ENCODE measurements at places on chromosomes 12 and 14.
A peak's percentile ranks its signal among the peaks of the same experiment; 100 is the strongest.

- DNase-seq, result no peak
These were observed 521.5 kb downstream of the FUT8 start for GRCh38 chr14:65934070-65934435.

DNA sequence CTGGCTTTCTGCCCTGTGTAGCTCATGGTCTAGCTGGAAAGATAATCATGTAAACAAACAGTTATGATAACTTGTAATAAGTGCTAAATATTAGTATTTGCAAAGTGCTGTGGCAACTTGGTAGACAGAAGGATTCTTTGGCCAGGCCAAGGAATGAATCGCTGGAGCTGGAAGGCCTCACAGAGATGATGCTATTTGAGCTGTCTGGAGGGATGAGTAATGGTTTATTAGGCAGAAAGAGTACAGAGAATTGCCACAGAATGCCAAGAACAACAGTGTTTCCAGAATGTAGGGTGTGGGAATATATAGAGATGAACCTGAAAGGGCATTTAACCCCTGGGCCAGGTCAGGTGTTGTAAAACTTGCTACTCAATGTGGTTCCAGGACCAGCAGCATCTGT lies 27.6 kb downstream of the OTX2 start:
- no peak for DNase-seq

DNA sequence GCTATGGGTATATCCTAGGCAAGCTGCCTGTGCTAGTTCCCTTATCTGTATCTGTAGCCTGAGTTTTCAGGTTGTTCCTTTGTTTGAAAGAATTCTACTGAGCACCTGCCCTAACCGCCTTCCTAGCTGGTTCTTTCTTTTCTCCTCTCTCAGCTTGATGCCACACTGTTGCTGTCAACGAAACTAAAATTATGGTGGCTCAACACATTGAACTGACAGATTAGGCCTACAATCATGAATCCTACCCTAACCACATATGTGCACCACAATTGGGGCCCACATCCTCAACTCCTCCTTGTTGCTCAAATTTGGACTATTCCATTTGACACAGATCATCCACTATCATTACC lies 36.2 kb upstream of the RESF1 start:
- no peak for DNase-seq

GRCh38 chr14:61444215-61444768 lies 122.9 kb downstream of the PRKCH start:
- DNase-seq, result peak; percentile 45

- DNase-seq, result no peak
These were observed 176.3 kb upstream of the GSC start for GRCh38 chr14:94946244-94946643.

DNA sequence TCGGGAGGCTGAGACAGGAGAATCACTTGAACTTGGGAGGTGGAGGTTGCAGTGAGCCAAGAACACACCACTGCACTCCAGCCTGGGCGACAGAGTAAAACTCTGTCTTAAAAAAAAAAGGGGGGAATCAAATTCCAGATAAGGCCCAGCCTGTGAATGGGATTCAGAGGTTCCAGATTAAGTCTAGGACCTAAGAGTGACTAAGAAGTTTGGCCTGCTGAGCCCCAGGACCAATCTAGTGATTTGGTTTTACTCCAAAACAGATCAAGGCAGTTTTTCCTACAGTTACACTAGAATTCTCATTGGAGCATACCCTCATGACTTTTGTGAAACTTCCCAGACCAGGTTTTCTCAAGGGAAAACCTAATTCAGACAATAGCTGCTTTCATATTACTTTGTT lies 22.8 kb downstream of the EXOC5 start:
- DNase-seq, result no peak

DNA sequence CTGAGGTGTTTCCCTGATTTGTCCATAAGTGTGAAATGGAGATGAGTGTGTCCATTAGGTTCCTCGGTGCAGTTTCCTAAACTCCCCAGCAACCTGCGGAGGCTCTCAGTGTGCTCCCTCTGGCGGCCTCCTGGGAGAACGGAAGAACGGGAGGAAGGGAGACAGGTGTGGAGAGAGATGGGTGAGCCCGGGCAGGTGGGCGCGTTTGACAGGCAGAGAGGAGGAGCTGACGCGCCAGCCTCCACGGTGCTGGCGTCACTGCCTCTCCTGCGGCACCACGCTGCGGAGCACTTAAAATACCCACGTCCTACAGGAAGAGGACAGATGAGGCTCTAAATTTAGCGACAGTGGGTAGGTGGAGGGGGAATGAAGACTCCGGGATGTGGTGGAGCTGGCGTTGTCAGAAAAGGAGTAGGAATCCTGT lies 26.8 kb upstream of the PEX5 start:
- DNase-seq, result no peak

- DNase-seq, result no peak
These were observed 20.9 kb downstream of the ISCA2 start for GRCh38 chr14:74514471-74514941.

GRCh38 chr12:83156815-83157214 lies 470.1 kb downstream of the TMTC2 start:
- DNase-seq, result no peak

GRCh38 chr12:81542065-81543010 lies 216.8 kb downstream of the PPFIA2 start:
- no peak for DNase-seq

GRCh38 chr12:105480162-105480561 lies 149.7 kb downstream of the C12orf75 start:
- DNase-seq, result no peak

GRCh38 chr12:89391726-89392336 lies 39.5 kb upstream of the DUSP6 start:
- no peak for DNase-seq

- DNase-seq, result no peak
These were observed 293.3 kb upstream of the TMPO start for GRCh38 chr12:98222135-98222534.

GRCh38 chr14:83867566-83868225 lies 1662.2 kb upstream of the FLRT2 start:
- DNase-seq, result no peak

DNA sequence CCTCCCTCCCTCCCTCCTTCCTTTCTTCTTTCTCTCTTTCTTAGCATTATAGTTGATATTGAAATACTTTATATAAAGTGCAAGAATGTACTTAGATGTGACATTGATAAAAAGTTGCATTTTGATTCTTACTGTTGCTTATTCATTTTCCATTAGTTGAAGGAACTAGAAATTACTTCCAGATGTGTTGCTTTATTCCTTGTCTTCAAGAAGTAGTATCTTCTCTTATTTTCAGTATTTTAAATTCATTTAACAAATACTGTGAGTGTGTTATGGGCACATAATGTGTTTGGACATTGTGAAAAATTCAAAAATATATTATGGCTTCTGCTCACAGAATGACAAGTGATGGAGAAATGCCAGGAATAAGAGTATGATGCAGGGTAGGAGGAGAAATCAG lies 45.6 kb downstream of the TRMT5 start:
- DNase-seq, result no peak

- DNase-seq, result no peak
These were observed 182.1 kb upstream of the HMGA2 start for GRCh38 chr12:65642061-65642661.

DNA sequence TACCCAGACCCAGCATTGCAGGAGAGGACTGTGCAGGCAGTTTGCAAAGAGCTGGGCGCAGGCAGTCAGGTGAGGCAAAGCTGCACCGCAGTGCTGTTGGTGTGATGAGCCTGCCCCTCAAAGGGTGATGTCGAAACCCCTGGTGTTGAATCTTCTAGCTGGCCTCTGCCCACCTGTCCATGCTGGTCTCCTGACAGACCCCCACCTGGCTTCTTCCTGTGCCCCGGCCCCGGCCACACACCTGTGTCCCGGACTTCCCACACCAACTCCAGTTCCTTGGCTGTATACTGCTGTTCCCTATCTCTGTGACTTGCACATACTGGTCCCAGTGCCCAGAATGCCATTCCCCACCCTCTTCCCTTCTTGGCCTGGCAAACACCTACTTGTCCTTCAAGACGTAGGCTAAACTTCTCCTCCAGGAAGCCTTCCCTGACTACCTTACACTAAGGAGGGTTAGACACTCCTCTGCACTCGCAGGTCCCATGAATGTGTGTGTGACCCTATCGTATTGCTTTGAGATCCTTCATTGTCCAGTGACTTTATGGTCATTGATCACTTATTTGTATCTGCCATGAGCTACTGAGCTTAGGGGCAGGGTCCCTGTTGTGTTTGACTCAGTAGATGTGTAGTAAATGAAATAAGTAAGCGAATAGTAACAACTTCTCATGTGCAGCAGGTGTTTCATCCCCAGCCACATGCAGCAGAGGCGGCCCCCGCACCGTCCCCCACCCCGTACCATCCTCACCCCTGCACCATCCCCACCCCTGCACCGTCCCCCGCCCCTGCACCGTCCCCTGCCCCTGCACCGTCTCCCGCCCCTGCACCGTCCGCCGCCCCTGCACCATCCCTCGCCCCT lies 37.4 kb downstream of the ESRRB start:
- DNase-seq, result no peak

- DNase-seq, result no peak
These were observed 21.1 kb upstream of the ARID2 start for GRCh38 chr12:45708363-45708762.

- DNase-seq, result no peak
These were observed 175.8 kb downstream of the ATP23 start for GRCh38 chr12:58117201-58117600.

DNA sequence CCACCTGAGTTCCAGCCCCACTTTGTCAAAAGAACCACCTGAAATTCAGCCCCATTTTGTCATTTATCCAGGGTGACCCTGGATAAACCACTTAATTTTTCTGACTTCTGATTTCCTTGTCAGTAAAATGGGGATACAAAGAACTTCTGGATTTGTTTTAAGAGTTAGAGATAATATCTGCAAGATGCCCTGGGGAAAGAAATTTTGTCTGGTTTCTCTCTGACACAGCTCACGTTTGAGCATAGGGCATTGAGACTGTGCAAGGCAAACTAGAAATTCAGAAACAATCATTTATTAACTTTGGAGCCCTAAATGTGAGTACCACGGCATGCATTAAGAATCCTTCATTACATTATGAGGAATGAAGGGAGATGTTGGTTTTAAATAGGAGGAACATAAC lies 37.2 kb downstream of the TMTC2 start:
- DNase-seq, result no peak

- no peak for DNase-seq
These were observed 808.9 kb upstream of the SEL1L start for GRCh38 chr14:82342596-82342995.

GRCh38 chr12:75656648-75657047 lies 145.2 kb upstream of the KRR1 start:
- DNase-seq, result no peak

DNA sequence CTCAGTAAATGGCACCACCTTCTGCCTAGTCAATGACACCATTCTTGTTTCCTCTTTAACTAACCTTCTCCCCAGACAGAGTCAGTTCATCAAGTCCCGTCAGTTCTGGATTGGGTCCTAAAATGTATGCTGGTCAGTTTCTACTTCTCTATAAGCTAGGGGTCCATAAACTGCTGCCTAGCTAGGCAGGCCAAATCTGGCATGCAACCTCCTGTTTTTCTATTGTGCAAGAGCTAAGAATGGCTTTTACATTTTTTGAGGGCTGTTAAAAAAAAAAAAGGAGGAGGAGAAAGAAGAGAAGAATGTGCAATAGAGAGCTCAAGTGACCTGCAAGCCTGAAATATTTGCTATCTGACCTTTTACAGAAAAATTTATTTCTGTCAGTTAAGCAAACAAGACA lies 6.4 kb upstream of the TMED10 start:
- DNase-seq, result no peak

GRCh38 chr14:95256002-95256775 lies 63.5 kb downstream of the CLMN start:
- DNase-seq, result no peak

GRCh38 chr12:43159506-43159905 lies 392.5 kb downstream of the ADAMTS20 start:
- no peak for DNase-seq

- no peak for DNase-seq
These were observed 22.9 kb downstream of the NDUFA12 start for GRCh38 chr12:94980577-94980976.

DNA sequence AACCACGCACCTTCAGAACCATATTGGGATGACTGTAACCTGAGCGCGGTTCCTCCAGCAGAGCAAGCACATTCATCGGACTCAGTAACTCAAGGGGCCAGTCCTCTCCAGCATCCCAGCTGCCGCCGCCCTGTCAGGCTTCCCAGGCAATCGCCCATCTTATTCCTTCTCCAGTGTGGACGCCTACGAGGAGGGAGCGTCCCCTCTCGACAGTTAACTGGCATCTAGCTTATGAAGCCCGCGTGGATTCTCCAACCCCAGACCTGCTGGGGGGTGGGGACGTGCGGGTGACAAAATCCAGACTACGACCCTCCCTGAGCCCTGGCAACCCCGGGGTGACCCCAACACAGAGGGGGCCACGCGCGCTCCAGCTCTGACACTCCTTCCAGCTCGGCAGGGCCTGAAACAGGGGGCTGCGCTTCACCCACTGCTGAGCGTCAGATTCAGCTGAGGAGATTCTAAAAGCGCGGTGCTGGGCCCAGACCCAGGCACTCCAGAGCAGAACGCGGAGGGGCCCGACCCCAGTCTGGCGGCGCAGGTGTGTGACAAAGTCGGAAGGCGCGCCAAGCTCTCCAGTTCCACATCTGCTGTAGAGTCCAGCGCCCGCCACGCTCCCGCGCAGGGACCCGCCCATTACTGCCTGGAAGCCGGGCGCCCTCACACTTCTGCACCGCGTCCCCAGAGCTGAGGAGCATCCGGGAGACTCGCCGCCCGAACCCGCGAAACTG lies 43.9 kb upstream of the ESR2 start:
- DNase-seq, result peak; percentile 0

- DNase-seq, result no peak
These were observed 47.9 kb downstream of the WDR20 start for GRCh38 chr14:102187568-102188001.

DNA sequence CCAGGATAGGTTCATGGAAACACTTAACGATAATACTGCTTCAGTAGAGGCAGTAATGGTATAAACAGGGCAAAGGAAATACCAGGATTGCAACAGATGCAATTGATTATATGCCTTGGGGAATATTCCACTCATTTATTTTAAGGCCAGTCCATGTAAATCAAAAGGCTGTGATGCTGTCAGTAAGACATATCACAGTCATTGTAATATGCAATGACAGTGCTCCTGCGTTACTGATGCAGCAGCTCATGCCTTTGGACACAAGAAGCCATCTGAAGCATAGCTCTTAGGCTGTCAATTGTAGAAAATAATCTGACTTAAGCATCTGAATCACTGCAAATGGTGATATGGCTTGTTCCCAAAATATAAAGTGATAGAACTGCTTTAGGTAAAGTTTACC lies 674.8 kb downstream of the TMTC2 start:
- no peak for DNase-seq

DNA sequence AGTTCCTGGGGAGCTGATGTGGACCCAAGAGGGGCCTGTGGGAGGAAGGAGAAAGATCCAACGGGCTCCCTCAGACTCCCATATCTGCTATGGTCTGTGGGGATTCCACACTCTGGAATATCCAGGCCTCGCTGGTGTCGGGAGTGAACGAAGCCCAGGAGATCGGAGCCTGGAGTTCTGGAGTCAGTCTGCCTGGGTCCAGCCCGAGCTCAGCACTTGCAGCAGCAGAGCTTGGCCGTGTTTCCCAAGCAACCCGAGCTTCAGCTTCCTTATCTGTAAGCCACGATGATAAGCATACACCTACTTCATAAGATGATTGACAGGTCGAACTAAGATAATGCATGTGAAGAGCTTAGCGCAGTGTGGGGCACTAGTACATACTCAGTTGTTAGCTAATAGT lies 10.1 kb downstream of the LTBP2 start:
- no peak for DNase-seq
